GM13976 (cell line): ENCODE measurements at places on chromosomes 4 and X.

DNA sequence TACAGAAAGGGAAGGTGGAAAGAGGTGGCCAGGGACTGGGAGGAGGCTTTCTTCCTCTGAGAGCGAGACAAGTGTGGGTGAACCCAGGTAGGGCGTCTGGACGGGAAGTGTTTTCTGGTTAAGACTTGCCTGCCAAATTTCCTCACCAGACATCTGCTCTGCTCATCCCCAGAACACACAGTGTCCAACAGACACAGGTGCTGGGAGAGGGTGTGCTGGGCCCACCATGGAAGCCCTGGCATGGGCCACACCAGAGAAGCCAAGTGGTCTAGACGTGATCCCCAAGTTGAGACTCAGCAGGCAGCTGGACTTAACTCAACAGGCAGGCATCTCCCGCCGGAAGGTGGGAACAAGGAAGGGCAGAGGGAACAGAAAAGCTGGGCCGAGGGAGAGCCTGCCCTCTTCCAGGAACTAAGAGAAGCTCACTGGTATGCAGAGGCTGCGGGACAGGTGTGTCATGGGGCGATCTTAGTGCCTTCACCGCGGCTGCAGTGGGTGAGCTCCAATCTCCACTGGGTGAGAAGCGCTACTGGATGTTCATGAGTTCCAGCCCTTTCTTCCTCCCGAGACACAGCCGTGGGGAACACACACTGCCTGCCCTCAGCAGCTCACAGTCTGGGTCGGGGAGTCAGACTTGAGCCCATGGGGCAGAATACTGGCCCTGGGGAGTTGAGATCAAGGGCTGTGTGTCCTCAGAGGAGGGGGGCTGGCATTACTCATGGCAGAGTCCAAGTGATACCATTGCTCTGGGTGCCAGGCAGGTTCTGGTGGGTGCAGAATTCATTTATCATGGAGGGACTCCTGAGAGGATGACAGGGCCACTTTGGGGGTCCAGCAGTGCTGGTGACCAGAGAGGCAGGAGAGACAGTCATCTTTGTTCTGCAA lies 110.2 kb downstream of the CPZ start:
- no peak for DNase-seq

DNA sequence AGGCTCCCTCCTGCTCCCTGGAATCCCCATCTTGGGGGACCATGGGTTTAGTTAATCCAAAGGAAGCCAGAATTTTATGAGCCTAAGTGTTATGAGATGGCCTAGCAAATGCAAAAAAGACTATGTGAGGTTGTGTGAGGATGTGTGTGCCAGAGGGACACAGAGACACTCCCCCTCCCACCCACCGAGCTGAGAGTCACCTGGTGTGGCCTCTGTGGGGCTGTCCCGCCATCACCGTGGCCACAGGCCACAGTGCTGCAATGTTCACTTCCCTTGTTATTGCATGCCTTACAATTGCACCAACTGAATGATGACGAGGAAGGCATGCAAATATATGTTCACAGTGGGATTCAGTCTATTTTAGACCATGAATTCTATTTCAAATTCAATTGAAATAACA lies 601 bp upstream of the FGFBP2 start:
- DNase-seq, result peak; percentile 65

DNA sequence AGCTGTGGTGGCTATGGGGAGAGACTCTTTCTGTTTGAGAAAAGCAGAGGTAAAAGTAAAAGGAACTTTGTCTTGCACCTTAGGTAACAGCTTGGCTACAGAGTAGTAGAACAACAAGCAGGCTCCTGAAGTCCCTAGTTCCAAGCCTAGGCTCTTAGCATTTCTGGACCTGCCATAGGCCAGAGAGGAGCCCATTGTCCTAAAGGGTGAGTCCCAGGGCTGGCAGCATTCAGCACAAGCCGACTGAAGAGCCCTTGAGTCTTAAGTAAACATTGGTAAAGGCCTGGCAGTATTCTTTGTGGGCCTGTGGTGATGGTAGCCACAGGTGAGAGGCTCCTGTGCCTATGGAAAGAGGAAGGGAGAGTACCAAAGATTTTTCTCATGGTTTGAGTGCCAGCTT lies 38.2 kb downstream of the CSN3 start:
- DNase-seq, result no peak

DNA sequence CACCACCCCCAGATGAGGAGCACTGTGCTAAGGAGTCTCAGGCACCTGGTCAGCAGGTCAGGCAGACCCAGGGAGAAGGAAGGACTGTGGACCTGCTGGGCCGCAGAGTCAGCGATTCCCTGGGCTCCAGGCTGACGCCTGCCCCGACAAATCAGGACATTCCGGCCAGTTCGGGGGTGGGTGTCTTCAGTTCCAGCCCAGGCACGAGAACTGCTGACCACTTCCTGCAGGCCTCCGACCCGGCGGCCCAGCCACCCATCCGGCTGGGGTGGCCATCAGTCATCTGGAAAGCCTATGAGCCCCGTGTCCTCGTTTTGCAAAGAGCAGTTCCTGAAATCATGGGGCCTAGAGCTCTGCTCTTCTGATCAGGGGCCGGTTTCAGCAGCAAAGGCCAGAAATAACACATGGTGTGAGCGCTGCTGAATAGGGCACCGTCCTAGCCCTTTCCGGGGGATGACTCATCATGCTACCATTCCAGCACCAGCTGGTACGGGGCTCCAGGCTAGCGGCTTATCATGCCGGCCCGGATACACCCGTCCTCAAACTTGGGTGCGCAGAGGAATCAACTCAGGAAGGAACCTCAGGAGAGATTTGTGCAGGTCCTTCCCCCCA lies 7.8 kb upstream of the SH3TC1 start:
- peak; percentile 72 for DNase-seq
